ENCODE measurements at places on chromosomes 2 and 18.

GRCh38 chr2:118059919-118060478, 28.3 kb upstream of the INSIG2 start:
- no peak for DNase-seq

GRCh38 chr18:63223837-63224236, 95.7 kb downstream of the BCL2 start:
- DNase-seq, result no peak

DNA sequence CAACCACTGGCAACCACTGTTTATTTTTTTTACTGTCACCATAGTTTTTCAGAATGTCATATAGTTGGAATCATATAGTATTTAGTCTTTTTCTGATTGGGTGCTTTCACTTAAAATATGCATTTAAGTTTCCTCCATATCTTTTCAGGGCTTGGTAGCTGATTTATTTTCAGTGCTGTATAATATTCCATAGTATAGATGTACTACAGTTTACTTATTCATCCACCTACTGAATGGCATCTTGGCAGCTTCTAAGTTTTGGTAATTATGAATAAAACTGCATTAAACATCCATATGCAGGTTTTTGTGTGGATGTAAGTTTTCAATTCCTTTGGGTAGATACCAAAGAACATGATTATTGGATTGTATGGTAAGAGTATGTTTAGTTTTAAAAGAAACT, 23.0 kb downstream of the CFAP221 start:
- no peak for DNase-seq

DNA sequence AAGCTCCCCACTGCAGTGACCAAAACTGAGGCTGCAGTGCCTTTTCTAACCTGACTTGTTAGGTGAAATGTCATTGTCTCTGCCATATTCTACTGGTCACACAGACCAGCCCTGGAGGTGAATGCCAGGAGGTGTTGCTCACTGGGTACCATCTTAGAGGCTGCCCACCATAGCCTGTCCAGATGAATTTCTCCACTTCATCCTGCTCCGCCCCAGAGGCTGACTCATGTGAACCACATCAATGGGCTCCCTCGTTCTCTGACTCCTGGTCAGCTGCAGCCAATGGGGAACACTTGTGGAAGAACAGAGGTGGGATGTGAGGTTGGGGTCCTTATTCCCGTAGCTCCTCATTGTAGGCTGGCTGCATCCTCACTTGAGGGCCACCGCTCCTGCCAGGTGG, 3.4 kb upstream of the NARS1 start:
- DNase-seq, result no peak

DNA sequence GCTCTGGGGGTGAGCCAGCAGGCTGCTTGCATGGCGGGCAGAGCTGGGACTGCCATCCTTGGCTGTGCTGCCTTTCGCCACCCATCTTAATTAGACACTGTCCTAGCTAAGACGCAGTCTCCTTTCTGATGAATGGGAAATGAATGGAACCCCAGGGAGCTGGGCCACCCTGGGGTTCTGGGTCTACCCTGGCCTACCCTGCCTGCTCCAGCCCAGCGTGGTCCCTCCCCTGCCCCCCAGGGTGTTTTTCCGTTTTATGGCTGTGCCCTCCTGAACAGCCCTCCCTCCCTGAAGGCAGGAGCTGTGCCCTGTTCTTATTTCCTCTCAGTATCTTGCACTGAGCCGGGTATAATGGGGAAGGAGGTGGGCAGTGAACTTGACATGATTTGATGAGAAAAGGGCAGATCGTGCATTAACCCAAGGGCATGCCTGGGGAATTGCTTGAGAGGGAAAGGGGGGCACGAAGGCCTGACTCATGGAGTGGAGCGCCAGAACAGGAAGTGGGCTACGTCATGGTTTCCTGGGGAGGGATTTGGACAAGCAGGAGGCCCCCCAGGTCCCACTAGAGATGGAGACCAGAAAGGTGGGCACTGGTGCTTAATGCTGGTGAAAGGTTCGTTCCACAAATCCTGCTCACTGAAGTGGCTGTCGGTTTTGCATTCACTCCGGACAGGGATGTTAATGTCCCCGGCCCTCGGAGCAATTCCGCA, 165.0 kb downstream of the KLHL29 start:
- no peak for DNase-seq

Data from CD4-positive, alpha-beta T cell treated with Interleukin-15 for 1 hour (primary cell).